ENCODE measurements at places on chromosomes 12 and 14.

- no peak for DNase-seq
These were observed 71.2 kb upstream of the HOXC13 start for GRCh38 chr12:53867216-53868012.

DNA sequence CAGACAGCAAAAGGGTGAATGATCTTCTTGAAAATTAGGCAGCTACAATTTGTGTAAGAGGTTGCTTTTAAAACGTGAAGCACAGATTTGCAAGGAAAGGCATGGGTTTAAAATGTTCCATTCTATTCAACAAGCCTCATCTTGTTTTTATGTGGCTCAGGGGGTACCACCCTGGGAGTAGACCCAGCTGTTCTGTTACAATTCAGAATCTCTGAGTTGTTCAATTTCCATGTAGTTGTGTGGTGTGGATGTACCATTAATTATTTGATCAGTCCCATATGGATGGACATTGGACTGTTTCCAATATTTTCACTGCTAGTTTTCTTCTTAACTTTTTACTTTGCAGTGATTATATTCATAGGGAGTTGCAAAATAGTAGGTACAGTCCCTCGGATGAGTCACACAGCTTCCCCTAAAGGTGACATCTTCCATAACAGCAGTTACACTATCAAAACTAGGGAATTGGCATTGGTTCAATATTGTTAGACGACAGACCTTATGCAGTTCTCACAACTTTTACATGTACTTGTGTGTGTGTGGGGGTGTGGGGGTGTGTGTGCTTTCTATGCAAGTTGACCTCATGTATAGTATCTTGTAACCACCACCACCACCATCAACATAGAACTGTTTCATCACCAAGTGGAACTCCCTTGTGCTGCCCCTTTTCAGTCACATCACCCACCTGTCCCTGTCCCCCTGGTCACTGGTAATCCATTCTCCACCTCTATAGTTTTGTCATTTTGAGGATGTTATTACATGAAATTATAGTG is 59.0 kb upstream of the CAPRIN2 start:
- DNase-seq = no peak

- DNase-seq = no peak
These were observed 815 bp downstream of the NID2 start for GRCh38 chr14:52067873-52068614.

- DNase-seq = peak; percentile 20
These were observed 65.3 kb downstream of the FOXN3 start for GRCh38 chr14:89351516-89352404.

- no peak for DNase-seq
These were observed 311.9 kb downstream of the CACNA1C start for GRCh38 chr12:2364631-2365051.

GRCh38 chr12:8453021-8453513 is 2.7 kb upstream of the CLEC6A start:
- no peak for DNase-seq

GRCh38 chr12:30019366-30020140 is 235.8 kb upstream of the TMTC1 start:
- DNase-seq = no peak

GRCh38 chr12:55933169-55933798 is 2.3 kb downstream of the DGKA start:
- peak; percentile 46 for DNase-seq

- DNase-seq = no peak
These were observed 77.0 kb downstream of the EPS8 start for GRCh38 chr12:15712160-15712559.

- DNase-seq = peak; percentile 63
These were observed 581 bp downstream of the PAPOLA start for GRCh38 chr14:96502621-96503305.

- DNase-seq = no peak
These were observed 26.4 kb downstream of the BBOF1 start for GRCh38 chr14:74045522-74045921.

DNA sequence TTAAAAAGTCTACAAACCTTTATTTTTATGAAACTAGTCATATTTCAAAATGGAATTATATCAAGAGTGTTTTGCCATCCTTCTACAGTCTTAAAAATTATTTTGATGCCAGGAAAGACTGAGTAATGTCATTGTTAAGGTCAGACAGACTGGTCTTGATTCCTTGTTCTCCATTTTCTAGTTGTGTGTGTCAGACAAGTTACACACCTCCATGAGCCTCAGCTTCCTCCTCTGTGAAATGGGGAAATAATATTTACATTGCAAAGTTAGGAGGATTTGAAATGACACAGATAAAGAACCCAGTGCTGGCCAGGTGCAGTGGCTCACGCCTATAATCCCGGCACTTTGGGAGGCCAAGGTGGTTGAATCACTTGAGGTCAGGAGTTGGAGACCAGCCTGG is 47.4 kb upstream of the ELK3 start:
- DNase-seq = no peak

- DNase-seq = no peak
These were observed 17.8 kb upstream of the PRMT8 start for GRCh38 chr12:3473171-3473570.

- no peak for DNase-seq
These were observed 1176.7 kb upstream of the SEL1L start for GRCh38 chr14:82710267-82710841.

DNA sequence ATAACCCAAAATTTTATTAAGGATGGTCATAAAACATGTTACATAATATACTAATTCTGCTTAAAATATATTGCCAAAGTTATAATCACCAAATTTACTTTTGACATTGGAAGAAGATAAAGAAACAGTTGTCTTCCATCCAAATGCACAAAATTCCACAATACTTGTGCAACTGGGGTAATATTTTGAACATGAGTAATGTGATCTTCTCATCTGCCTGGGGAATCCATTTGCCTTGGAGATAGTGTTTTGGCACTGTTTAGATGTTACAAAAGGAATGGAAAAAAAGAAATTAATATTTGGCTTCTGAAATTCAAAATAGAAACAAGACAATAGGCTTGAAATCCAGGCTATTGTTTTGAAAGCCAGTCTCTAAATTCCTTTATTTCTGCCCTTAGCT is 9.1 kb downstream of the GPR19 start:
- no peak for DNase-seq

- DNase-seq = no peak
These were observed 354.3 kb downstream of the CEP128 start for GRCh38 chr14:80587096-80587724.

GRCh38 chr12:43208221-43208620 is 343.8 kb downstream of the ADAMTS20 start:
- no peak for DNase-seq

DNA sequence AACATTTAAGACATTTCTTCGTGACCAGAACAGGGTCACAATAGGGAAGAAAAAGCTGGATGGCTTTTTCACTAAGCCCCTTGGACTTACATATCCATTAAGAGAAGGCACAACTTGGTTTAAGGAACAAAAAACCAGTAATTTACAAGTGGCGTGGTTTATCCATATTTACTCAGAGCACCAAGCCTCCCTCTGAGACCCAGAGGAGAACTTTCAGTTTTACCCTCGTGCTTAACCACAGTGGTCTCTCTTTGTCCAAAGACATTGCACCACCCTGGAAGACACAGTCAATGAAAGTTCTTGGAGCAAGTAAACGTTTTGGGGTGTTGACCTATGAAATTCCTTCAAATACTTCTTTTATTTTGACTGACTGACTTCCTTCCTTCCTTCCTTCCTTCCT is 52.5 kb downstream of the SSPN start:
- no peak for DNase-seq

DNA sequence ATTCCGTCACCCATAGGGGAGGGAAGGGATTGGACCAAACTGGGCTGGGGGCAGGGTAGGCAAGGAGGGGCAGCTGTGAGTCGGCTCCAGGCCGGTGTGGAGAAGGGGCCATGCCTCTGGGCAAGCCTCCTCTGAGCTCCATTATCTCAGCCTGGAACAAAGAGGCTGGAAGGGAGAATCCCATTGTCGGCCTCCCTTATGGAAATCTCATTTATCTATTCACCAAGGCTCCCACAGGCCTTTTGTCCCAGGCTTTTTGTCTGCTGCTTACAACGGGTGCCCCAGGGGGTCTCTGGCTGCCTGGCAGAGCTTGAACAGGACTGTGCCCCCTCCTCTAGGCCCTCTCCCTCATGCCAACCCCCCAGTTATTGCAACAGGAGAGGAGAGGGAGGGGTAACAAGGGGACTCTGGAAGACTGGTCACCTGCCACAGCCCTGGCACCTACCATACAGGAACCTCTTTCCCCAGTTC is 19.5 kb downstream of the FIGNL2 start:
- DNase-seq = no peak

GRCh38 chr14:31060253-31060875 is 34.2 kb upstream of the STRN3 start:
- no peak for DNase-seq

DNA sequence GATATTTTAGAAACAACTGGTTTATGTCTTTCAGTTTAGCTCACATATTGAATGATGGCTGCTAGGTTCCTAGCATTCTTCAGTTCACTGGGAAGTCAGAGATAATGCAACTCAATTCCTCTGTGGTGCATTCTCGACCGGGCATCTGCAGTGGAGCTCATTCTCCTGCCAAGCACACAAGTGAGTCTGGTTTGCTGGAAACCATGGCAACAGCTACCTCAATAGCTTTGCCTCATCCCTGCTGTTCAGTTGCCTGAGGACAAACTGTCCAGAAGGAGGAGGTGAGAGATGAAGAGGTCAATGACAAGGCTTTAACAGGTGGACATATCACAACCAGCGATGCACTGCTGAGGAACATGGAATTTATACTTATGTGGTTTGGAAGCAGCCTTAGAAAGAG is 816.9 kb downstream of the AACS start:
- no peak for DNase-seq

- no peak for DNase-seq
These were observed 95.5 kb upstream of the FAR2 start for GRCh38 chr12:29053567-29053966.

DNA sequence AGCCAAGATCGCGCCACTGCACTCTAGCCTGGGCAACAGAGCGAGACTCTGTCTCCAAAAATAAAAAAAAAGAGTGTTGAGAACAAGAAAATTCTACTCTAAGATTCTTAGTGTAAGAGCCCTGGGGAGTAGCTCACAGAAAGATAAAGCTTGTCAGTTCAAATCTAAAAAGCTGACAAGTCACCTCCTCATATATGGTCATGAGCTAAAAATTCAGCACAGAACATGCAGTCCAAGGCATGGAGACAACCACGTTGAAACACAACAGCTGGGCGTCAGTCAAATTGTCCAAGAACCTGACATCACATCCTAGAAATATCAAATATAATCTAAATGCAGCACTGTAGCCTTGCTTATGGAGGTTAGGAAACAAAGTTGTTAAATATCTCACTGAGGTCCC is 47.8 kb downstream of the CLIP1 start:
- DNase-seq = no peak

All from CD4-positive, alpha-beta T cell treated with Interleukin-1 beta for 1 hour (primary cell).